MM.1S (cell line): ENCODE measurements at places on chromosomes 3 and 15.

DNA sequence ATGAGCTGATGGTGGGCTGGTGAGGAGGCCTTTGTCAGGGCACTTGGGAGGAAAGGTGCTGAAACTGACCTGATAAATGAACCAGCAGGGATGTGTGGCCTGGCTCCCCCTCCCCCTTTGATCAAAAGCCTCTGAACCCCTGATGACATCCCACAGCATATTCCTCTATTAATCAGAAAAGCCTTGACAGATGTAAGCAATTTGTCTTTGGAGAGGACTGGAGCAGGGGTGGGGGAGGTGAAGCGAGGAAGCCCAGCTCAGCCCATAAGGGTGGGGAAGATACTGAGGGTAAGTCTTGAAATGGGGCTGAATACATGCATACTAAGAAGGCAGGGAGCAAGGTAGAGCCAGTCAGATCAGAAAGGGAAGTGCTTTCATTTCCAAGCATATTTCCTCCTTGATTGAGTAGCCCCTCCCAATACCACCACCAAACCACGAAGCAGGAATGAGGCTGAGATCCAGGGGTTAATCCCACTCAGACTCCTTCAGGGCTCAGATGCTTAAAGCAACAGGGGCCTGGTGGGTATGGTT, 34.7 kb upstream of the MRPS22 start:
- no peaks in the 10 kb centered on the region for H3K27me3 ChIP-seq
- no peak for DNase-seq
- no peaks in the 10 kb centered on the region for H3K36me3 ChIP-seq
- H3K27ac ChIP-seq = no peak overlapping the region
- H3K4me1 ChIP-seq = no peaks in the 10 kb centered on the region

DNA sequence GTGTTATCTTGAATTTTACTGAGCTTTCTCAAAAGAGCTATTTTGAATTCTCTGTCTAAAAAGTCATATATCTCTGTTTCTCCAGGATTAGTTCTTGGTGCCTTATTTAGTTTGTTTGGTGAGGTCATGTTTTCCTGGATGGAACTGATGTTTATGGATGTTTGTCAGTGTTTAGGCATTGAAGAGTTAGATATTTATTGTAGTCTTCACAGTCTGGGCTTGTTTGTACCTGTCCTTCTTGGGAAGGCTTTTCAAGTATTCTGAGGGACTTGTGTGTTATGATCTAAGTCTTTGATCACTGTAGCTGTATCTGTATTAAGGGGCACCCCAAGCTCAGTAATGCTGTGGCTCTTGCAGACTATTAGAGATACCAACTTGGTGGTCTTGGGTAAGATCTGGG, 10.6 kb upstream of the RAD51 start:
- DNase-seq = no peak
- H3K4me1 ChIP-seq = no peaks in the 10 kb centered on the region
- no peak overlapping the region for H3K27ac ChIP-seq
- no peaks in the 10 kb centered on the region for H3K27me3 ChIP-seq
- H3K36me3 ChIP-seq = no peaks in the 10 kb centered on the region

DNA sequence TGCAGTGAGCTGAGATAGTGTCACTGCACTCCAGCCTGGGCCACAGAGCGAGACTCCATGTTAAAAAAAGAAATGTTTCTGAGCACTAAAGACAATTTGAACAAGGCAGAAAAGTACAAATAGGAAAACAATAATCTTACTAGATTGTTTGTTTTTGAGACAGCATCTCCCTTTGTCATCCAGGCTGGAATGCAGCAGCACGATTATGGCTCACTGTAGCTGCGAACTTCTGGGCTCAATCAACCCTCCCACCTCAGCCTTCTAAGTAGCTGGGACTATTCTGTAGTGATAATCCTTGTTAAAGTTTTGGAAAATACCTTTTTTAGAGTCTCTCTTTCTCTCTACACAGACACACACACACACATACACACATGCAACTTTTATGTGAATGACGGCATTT, 107.1 kb downstream of the LPP start:
- no peak overlapping the region for H3K4me3 ChIP-seq
- H3K4me1 ChIP-seq = no peaks in the 10 kb centered on the region
- H3K27me3 ChIP-seq = no peaks in the 10 kb centered on the region
- no peak for DNase-seq
- H3K36me3 ChIP-seq = no peaks in the 10 kb centered on the region

DNA sequence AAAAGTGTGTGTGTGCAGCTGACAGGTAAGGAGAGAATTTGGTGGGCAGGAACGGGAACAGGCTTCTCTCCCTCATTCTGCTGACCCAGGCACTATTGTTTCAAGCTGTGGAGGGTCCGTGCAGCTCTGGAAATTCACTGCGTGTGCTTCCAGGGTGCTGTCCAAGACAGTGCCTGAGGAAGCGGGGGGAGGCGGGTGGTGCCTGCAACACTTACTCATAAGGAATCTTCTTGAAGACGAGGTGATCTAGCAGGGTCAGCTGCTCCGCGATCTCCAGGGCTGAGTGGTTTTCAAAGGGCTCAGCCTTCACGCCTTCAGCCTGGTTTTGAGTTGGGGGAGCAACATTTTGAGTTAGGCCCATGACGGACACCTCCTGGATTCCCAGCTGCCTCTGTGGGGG, 46.6 kb upstream of the CTSH start:
- no peak for DNase-seq
- H3K4me1 ChIP-seq = 0 out of 2 replicates have a peak, but pooled peaks cover 3% of the 10 kb centered on the region
- H3K27me3 ChIP-seq = no peaks in the 10 kb centered on the region
- no peak overlapping the region for H3K27ac ChIP-seq

DNA sequence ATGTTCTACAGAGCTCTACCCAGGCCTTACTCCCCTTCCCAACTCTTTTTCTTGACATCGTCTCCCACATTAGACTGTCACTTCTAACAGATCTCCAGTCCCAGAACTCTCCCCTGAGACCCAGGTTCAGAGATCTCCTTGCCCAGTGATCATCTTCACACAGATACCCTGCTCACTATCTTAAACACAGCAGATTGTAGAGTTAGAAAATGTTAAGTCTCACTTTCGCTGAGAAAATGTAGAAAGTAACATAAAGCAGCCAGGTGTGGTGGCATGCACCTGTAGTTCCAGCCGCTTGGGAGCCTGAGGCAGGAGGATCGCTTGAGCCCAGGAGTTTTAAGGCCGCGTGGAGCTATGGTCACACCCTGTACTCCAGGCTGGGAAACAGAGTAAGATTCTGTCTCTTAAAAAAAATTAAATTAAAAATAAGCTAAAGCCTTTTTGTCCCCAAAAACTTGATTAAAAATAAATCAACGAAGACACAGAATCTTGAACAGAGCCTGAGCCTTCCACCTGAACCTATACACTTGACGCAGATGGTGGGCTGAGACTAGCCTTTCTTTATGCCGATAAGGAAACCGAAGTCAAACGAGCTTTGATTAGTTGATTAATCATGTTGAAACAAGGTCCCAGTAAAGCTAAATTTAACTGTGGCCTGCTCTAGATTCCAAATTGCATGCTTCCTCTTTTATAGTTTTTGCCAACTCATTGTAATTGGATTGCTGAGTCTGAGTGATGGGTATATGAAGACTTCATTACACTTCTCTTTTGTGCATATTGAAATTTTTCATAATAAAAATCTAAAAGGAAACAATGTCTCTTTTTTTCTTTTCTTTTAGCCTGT, 31.3 kb upstream of the BLM start:
- H3K27ac ChIP-seq = no peak overlapping the region
- no peak overlapping the region for H3K4me3 ChIP-seq
- peaks cover 11% of the 10 kb centered on the region; the same call in 1 of the 2 replicates for H3K27me3 ChIP-seq
- no peak for DNase-seq
- H3K4me1 ChIP-seq = no peaks in the 10 kb centered on the region

- no peak for DNase-seq
- H3K36me3 ChIP-seq = no peaks in the 10 kb centered on the region
- H3K27me3 ChIP-seq = peaks cover 10% of the 10 kb centered on the region; the same call in 1 of the 2 replicates
- H3K4me3 ChIP-seq = no peak overlapping the region
- H3K27ac ChIP-seq = no peak overlapping the region
These were observed 1.5 kb upstream of the CA12 start for GRCh38 chr15:63382966-63383710.

GRCh38 chr3:7567160-7567559, 706.2 kb downstream of the GRM7 start:
- no peak overlapping the region for H3K27ac ChIP-seq
- H3K36me3 ChIP-seq = no peaks in the 10 kb centered on the region
- DNase-seq = peak; percentile 10
- H3K4me1 ChIP-seq = no peaks in the 10 kb centered on the region
- no peaks in the 10 kb centered on the region for H3K27me3 ChIP-seq

DNA sequence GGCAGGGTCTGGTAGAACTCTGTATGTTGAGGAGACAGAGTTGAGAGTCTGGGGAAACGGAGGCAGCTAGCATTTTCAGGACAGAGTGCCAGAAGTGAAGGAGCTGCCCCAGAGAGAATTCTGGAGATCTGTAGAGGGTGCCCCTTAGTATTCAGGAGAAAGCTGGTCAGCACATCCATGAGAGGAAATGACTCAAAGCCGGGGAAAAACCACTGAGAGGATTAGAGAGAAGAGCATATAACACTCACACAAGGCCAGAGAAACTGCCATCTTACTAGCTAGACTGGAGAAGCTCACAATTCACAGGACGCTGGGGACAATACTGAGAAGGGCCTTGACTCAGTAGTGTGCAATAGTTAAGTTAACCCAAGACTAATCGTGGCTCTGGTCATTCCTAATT, 75.7 kb upstream of the DPPA4 start:
- no peaks in the 10 kb centered on the region for H3K36me3 ChIP-seq
- H3K4me1 ChIP-seq = no peaks in the 10 kb centered on the region
- no peak overlapping the region for H3K4me3 ChIP-seq
- no peaks in the 10 kb centered on the region for H3K27me3 ChIP-seq

DNA sequence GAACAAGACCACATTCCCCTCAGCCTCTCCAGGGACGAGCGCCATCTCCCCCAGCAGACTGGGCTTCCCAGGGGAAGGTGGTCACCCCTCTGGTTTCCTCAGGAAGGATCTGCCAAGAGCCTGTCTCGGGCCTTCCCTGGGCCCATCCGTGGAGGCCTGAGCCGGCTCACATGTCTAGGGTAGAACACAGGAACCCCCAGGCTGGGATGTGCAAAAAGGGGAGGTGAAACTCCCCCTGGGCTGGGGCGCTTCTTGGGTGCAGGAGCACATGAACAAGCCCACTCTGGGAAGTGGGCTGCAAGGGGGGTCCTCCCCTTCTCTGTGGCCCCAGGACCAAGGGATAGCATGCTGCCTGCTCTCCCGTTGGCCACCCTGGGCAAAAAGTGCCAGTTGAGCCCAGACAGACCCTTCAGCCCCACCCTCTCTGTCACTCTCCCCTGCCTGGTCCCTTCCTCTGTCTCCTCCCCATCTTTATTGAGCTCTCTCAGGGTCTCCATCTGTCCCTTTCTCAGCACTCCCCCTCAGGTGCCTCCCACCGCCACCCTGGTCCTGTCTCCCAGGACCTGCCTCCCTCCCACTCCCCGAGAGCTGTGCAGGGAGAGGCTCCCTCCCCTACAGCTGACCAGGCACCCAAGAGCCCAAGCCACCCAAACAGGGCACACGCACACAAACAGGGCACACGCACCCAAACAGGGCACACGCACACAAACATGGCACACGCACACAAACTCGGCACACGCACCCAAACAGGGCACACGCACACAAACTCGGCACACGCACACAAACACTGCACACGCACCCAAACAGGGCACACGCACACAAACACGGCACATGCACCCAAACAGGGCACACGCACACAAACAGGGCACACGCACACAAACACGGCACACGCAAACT, 864 bp downstream of the SEMA3G start:
- no peaks in the 10 kb centered on the region for H3K27me3 ChIP-seq
- H3K27ac ChIP-seq = no peak overlapping the region
- H3K4me3 ChIP-seq = peak overlapping the region; percentile 55
- no peaks in the 10 kb centered on the region for H3K36me3 ChIP-seq
- H3K4me1 ChIP-seq = peaks cover 5% of the 10 kb centered on the region

DNA sequence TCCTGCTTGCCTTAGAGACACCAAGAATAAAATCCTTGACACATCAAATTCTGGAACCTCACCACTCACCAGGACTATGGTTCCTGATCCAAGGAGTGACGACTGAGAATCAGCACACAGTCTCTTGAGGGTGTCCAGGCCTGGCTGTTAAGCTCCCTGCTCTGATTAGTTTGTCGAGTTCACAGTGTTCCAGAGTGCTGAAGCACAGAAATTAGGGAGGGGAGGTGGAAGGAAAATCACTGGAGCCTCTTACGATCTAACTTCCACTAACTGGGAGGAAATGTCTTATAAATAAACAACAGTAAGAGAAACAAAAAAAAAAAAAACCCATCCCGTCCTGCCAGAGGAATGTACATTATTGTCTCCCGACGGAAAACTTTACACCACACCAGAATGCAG, 330.2 kb downstream of the TIGIT start:
- no peaks in the 10 kb centered on the region for H3K4me1 ChIP-seq
- H3K27ac ChIP-seq = no peak overlapping the region
- no peaks in the 10 kb centered on the region for H3K27me3 ChIP-seq
- no peak overlapping the region for H3K4me3 ChIP-seq

DNA sequence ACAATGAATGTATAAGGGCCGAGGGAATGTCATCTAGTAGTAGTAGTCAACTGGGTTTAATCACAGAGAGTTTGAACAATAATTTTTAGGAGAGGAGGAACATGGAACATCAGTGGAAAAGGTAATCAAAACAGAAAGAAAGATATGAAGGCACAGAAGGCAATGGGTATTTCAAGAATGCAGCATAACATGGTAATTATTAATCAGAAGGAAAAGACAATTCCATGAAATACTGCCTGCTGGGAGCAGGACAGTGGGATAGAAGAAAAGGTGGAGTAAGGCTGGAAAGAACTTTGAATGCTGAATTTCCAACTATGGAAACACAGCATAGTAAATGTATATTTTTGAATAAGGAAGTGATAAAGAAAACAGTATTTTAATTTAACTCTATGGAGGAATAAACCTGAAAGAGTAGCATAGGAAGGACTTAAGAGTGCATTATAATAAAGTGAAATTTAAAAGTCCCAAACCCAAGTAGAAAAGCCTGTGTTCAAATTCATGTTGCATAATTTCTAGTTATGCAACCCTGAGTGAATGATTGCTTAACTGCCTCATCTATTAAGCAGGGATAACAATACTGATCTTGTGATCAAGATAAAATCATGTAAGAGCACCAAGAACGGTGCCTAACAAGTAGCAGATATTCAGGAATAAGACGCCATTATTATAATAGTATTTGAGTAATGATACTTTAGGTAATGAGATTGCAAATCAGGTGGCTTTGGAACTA, 357.7 kb downstream of the TBC1D5 start:
- peaks cover 7% of the 10 kb centered on the region; the same call in 1 of the 2 replicates for H3K4me1 ChIP-seq
- H3K36me3 ChIP-seq = no peaks in the 10 kb centered on the region
- H3K27ac ChIP-seq = no peak overlapping the region
- no peaks in the 10 kb centered on the region for H3K27me3 ChIP-seq
- no peak for DNase-seq

DNA sequence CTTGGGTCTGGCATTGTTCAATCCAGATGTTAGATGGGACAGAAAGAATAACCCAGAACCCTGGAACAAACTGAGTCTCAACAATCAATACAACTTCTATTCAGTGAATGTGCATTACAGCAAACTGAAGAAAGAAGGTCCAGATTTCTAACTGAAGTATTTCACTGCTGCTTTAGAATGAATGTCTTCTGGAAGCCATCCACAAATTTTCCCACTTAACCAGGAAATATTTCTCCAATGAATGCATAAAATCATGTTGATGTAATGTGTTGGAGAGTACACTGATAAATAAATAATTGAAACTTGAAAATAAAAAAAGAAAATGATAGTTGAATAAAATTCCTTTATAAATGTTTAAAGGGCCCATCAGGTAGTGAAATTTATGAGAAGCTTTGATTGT, 658.6 kb downstream of the ZBBX start:
- H3K27ac ChIP-seq = no peak overlapping the region
- no peaks in the 10 kb centered on the region for H3K27me3 ChIP-seq
- H3K4me3 ChIP-seq = no peak overlapping the region
- H3K4me1 ChIP-seq = no peaks in the 10 kb centered on the region

GRCh38 chr3:114103181-114103580, 46.6 kb downstream of the QTRT2 start:
- no peak overlapping the region for H3K4me3 ChIP-seq
- no peaks in the 10 kb centered on the region for H3K27me3 ChIP-seq
- DNase-seq = no peak
- no peaks in the 10 kb centered on the region for H3K36me3 ChIP-seq
